ENCODE measurements at places on chromosomes 2 and 18.

DNA sequence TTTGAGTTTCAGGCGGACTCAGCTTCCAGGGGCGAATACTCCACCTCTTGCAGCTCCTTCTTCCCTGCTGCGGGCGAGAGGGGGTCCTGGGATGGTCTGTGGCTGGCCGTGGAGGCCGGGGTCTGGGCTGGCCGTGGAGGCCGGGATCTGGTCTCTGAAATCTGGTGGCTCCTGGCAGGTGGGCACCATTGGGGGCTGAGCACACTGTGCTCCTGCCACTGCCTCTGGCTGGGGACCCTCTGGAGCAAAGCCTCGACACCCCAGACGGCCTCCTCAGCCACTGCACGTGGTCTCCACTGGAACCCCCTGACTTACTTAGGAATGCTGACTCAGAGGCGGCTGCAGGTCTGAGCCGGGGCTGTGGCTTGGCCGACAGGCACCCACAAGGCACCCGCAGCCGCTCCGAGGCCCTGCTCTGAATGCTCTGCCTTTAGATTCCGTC lies 100.1 kb upstream of the ALKAL2 start:
- DNase-seq: no peak

- DNase-seq: no peak
These were observed 78.5 kb upstream of the STK17B start for GRCh38 chr2:196249860-196250259.

DNA sequence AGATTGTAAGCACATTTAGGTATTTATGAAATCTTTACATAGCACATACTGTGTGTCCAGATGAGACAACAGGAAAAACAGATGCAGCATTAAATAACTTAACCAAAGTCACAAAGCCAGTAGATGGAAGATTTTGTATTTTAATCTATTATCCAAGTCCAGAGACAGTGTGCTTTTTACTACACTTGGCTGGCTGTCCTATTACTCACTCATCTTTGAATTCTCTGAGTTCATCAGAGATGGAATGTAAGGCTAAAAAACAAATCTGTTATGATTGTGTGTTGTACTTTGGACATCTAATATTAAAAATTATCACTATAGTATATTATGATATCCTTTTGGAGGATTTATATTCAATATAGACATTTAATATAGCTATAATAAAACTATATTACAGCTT lies 1189.4 kb downstream of the DSC3 start:
- DNase-seq: no peak

DNA sequence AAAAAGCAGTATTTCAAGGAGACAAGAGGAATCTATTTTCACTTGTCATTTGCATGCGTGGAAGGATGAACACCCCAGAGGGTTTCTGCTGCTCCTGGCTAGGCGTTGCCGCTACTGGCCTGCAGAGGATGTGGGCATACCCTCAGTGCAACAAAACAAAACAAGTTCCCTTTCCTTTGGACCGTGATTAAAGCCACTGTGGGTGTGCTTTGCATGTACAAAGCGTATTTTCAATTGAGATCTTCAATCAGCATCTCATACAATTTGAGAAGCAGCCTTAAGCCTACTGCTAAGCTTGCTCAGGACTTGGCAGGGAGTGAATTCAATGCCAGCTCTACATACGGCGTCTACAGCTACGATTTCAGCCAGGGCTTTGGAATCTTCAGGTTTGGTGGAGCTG lies 298.4 kb downstream of the LPIN1 start:
- DNase-seq: no peak

- no peak for DNase-seq
These were observed 366.7 kb downstream of the FIGN start for GRCh38 chr2:163369111-163369510.

- no peak for DNase-seq
These were observed 139.2 kb downstream of the LAMA3 start for GRCh38 chr18:23828426-23828825.

DNA sequence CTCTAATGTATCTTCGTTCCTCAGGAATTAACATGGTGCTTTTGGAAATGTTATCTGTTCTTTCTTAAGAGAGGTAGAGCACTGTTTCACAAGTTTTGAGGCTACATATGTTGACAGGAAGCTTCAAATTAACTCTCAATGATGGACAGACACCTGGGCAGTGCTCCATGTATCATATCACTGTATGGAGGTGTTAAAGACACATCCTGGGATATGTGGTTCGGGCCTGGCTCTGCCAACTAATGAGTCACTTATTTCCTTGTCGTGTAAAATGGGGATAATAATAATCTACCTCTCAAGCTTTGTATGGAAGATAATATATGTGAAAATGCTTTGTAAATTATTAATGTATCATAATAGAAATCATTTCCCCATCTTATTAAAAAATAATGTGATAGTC lies 90.2 kb downstream of the PARD3B start:
- no peak for DNase-seq

DNA sequence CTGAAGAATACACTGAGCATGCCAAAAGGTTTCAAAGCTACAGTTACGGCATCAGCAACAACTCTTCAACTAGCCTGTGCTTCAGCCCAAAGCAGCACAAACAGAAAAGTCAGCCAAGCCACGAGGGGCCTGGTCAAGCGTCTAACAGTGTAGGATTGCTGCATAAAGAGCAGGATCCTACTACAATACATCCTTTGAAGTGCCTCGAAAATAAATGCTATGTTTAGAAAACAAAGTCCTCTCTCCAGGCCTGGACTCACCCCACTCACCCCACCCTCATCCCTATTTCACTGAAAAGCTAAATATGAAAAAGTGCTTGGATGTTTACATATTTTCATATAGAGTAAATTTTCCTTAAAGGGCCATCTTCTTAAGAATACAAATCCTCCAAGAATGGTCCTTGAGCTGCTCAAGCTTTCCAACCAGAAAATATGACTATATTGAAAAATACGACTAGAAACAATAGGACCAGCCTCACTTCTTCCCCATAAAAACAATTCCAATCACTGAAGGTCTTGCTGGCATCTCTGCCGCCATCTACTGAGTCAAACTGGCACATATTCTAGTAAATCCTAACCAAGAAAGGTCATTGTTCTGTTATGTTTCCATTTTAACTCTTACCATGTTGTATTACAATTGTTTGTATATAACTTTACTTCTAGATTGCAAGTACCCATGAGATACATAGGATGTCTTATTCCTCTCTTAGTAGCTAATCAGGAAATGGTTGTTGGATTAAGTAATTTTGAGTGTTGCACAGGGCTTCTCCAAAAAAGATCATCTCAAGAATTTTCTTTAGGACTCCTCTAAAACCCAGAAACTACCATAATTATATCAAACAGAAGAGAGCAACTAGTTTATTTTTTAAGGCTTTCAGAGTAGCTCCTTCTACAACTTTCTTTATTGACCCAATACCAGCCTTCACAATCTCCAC lies 63.6 kb downstream of the CLHC1 start:
- no peak for DNase-seq

GRCh38 chr2:55431982-55432627 lies 12.4 kb upstream of the CCDC88A start:
- no peak for DNase-seq

Measured in stimulated activated CD4-positive, alpha-beta T cell treated with anti-CD3 and anti-CD28 coated beads, Interleukin-1b, Interleukin-23, amount 100 ng/mL, for 1 hour (primary cell).